ENCODE measurements at places on chromosomes 12 and 14.
A peak's percentile ranks its signal among the peaks of the same experiment; 100 is the strongest.

DNA sequence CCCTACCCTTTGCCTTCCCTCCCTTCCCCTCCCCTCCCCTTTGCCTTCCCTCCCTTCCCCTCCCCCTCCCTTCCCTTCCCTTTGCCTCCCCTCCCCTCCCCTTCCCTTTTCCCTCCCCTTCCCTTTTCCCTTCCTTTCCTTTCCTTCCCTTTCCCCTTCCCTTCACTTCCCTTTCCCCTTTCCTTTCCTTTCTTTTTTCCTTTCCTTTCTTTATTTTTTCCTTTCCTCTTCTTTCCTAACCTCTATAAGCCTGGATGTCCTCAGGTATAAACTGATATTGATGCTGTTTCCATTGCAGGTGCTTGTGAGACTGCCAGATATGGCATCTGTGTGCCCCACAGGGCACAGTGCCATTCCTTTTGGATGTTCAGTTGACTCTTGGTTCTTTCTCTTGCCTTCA, 163.2 kb downstream of the ESRRB start:
- no peak for DNase-seq

- no peak for DNase-seq
Observed at GRCh38 chr14:103019826-103020225, 37.5 kb downstream of the CDC42BPB start.

DNA sequence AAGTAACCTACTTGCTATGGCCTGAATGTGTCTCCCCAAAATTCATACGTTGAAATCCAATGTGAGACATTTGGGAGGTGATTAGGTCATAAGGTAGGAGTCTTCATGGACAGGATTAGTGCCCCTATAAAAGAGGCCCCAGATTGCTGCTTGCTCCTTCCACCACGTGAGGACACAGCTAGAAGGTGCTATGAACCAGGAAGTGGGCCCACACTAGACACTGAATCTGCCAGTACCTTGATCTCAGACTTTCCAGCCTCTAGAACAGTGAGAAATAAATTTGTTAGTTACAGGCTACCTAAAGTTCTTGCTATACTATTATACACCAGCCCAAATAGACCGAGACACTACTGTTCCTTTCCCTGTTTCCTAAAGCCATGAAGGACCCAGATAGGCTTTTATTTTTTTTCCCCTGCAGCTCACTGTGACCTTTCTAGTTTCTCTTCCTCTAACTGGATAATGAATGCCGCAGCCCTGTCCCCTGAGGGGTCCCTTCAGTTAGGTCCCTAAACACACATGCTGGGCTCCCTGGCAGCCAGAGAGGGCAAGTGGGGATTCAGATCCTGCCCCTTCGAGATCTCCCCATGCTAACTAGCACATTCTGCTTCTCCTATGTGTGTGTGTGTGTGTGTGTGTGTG, 19.3 kb downstream of the SLC25A3 start:
- no peak for DNase-seq

DNA sequence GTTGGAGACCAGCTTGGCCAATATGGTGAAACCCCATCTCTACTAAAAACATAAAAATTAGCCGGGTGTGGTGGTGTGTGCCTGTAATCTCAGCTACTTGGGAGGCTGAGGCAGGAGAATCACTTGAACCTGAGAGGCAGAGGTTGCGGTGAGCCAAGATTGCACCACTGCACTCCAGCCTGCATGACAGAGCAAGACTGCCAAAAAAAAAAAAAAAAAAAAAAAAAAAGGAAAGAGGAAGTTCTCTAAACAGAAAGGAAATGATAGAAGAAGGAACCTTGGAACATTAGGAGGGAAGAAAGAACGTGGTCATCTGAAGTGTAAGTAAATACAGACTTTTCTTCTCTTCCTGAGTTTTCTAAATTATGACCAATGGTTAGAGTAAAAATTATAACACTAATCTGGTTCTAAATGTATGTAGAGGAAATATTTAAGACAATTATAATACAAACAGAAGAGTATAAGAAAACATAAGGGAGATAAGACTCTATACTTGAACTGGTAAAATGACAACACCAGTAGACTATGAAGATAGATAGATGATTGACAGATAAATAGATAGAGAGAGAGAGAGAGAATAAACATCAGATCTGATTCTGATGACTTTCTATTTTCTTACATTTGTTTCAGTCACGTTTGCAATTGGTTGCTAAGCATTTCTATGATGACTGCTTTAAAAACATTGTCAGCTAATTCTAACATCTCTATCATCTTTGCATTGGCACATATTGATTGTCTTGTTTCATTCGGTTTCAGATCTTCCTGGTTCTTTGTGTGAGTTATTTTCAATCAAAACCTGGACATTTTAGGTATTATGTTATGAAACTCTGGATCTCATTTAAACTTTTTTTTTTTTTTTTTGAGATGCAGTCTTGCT, 12.9 kb upstream of the CORO1C start:
- DNase-seq: no peak

GRCh38 chr14:60346706-60347105, 97.7 kb downstream of the PPM1A start:
- DNase-seq: no peak

GRCh38 chr12:93484315-93484981, 17.1 kb downstream of the MRPL42 start:
- peak; percentile 23 for DNase-seq

- peak; percentile 64 for DNase-seq
Observed at GRCh38 chr12:53989227-53990113, 4.5 kb downstream of the HOXC10 start.

DNA sequence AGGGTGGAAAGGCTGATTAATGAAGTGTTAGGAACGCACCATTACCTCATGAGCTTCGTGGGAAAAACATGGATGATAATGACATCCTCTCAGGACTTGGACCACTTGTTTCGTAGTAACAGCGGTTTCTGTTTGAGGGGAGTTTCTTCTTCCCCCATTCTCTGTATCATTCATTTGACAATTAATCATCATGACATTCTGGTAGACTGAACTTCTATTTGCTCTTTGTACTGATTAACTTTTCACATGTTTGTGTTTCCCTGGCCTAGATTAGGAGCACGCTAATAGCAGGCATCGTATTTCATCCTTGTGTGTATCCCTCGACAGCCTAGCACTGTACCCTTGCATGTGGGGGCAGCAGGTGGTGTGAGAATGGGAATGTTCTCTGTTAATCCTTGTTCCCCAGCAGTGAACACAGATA, 8.0 kb downstream of the LRRC74A start:
- no peak for DNase-seq

GRCh38 chr12:105936496-105936895, 202.3 kb downstream of the NUAK1 start:
- DNase-seq: no peak

GRCh38 chr12:95630496-95630895, 79.2 kb upstream of the USP44 start:
- no peak for DNase-seq

DNA sequence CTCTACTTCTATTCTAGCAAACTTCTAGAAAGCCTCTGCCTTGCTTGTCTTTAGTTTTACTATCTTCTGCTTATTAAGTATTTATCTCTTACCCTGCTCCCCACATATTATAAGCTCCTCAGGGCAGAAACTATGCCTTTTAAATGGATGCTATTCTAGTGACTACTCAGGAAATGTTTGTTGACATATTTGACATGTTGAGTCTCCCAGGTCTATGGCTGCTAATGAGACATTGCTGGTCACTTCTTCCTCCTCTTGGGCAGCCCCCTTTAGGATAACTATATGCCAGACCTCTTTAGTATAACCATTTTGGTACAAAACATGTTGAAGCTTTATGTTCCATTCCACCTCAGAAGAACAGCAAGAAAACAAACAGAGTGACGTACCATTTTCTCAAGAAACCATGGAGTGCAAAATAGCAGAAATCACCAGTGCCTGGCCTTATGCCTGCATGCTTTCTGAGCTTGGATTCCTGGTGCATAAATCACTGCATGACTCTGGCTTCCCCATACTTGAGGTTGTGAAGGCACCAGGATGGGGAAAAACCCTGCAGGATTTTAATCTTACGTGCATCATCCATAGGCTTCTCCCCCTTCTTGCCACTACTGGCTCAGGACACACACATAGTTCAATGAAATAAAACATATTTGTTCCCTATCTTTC, 202.6 kb downstream of the TMX1 start:
- DNase-seq: peak; percentile 99

GRCh38 chr12:25752710-25753309, 199.7 kb upstream of the LMNTD1 start:
- DNase-seq: no peak

- no peak for DNase-seq
Observed at GRCh38 chr14:63163306-63163705, 40.9 kb upstream of the RHOJ start.

GRCh38 chr14:60196291-60196690, 31.1 kb upstream of the DHRS7 start:
- DNase-seq: peak; percentile 4

DNA sequence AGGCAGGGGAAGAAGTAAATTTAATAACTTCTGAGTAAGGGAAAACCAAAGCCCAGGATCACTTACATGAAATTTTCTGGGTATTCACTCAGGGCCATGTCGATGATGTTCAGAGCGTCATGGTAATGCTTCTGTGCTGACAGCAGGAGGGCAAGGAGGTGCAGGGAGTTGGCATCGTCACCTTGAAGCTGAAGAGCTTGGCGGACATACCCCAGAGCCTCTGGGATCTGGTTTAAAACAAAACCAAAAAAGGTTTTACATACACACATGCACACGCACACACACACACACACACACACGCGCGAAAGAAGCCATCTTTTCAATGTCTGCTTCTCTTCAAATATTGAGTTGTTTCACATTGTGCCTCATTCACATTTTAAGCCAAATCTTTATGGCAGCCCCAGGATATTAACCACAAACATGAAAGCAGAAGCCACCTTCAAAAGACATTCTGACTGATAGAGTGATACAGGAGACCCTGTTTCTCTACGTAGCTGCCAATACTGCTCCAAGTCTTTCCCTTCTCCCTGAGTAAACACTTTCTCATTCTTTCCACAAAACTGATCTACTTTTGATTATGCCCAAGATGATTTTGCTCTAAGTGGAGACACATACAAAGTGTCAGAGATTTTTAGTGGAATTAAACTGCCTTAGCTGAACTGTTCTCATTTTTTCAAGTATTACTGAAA, 172.1 kb downstream of the TTC7B start:
- DNase-seq: no peak

GRCh38 chr12:74349925-74350324, 187.7 kb upstream of the ATXN7L3B start:
- DNase-seq: peak; percentile 62

GRCh38 chr12:62711631-62712241, 223.2 kb downstream of the PPM1H start:
- peak; percentile 70 for DNase-seq

DNA sequence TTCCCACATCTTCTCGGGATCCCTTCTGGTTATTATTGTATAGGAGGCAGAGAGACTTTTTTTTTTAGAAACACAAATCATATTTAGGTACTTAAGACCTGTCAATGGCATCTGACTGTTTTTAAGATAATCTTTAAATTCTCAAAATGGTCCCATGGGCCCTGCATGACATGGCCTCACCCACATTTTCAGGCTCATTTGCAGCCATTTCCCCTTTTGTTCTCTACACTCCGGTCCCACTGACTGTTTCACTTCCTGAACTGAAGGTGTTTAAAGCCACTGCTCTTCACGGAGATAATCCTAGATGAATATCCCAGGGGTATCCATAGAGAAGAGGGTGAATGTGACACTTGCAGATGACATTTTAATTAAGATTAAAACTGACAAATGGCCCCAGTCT, 12.3 kb upstream of the C12orf71 start:
- DNase-seq: no peak

DNA sequence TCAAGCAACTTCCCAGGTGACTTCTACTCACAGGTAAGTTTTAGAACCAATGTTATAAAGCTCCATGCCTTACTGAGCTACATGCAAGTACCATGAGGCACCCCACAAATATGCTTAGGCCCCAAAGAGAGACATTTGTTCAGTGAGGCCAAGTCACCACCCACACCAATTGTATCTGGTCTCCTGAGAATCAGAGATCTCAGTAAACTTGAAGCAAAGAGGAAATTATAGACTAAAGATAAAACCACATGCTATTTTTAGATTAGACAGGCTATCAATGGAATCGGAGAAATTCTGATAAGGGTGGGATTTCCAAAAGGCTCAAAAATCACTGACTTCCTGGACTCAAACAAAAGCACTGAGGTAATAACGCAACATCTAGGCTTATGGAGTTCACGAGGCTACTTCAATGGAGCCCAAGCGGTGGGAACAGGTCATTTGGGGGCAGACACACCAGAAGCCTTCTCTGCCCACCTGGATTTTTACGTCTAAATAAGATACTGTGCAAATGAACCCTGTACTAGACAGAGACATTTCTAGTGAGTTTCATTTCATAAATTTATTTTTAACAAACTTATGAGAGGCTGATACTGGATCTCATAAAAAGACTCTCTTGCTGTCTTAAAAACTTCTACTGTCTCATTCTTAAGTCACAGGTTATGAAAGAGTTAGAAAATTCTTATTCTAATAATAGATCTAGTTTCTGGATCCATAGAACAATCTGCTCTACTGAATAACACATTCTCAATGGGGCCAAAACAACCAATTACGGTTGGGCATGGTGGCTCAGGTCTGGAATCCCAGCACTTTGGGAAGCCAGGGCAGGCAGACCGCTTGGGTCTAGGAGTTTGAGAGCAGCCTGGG, 7.7 kb downstream of the SLC15A4 start:
- no peak for DNase-seq

GRCh38 chr14:82710267-82710841, 1176.7 kb upstream of the SEL1L start:
- DNase-seq: peak; percentile 68

DNA sequence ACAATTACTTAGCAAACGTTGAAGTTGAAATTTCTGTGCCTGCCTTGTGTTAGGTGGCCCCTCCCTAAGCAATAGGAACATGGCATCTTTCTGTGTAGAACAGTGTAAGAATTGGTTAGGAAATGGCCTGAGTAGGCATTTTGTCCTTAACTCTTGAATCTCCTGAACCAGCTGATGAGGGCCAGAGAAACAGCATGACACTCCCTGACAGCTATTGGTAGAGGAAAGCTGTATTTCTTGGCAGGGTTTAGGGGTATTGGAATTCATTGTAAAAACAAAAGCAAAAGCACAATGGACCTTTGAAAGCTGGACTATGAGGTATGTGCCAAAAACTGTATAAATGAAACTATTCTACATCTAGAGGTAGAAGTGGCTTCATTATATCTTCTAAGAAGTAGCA, 40.6 kb upstream of the LRTM2 start:
- peak; percentile 50 for DNase-seq

DNA sequence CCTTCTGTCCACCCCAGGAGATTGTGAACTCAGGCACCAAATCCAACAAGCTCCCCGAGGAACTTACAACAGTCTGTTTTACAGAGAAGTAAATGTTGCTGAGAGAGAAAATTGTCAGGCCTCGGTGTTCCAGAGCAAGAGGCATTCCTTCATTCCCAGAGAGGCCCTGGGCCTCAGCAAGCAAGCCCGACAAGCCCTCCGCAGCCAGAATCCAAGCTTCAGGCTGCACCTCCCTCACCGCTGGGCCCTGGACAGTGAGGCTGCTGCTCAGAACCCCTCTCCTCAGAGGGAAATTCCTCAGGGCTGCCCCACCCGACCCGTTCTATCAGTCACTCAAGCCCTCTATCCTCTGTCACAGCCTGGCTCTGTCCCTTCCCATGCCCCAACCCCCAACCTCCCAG, 56.4 kb downstream of the ZFP36L1 start:
- no peak for DNase-seq

Measured in fibroblast of skin of right biceps (primary cell).